Activated CD8-positive, alpha-beta T cell treated with anti-CD3 and anti-CD28 coated beads, Interleukin-2, amount 10 ng/mL, durations not matched to agents 7 days and 5 days (primary cell): ENCODE measurements at places on chromosomes 16 and 17. TPM values are rescaled to one million over a fixed set of nuclear protein-coding genes. Genes with fewer than 3 reads are reported as not detected.
A peak's percentile ranks its signal among the peaks of the same experiment; 100 is the strongest.

DNA sequence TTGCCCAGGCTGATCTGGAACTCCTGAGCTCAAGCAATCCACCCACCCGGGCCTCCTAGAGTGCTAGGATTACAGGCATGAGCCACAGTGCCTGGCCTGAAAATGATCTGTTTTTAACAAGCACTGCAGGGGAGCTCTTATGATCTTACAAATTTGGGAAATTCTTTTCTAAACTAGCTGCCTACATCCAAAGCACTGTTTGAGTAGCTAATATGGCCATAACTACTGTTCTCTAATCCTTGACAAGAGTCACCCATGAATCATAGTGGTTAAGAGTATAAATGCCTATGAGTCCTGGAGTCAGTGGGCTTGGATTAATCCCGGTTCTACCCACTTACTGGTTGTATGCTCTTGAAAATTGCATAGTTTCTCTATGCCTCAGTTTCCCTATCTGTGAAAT lies 1.4 kb upstream of the CPPED1 start:
- no peak overlapping the region for H3K27ac ChIP-seq
- no peak for DNase-seq
- no peak overlapping the region for H3K4me3 ChIP-seq
- H3K4me1 ChIP-seq: peaks cover 32% of the 10 kb centered on the region
- H3K27me3 ChIP-seq: no peaks in the 10 kb centered on the region
- H3K36me3 ChIP-seq: peaks cover 6% of the 10 kb centered on the region

The CD300H gene
- not detected for total RNA-seq

GRCh38 chr17:79024901-79025737 lies 1.1 kb downstream of the C1QTNF1 start:
- no peak overlapping the region for H3K27ac ChIP-seq
- DNase-seq: no peak
- H3K4me1 ChIP-seq: peaks cover 12% of the 10 kb centered on the region
- peak overlapping the region; percentile 56 for H3K4me3 ChIP-seq

The ST6GALNAC1 gene
- not detected for total RNA-seq

The KCNH4 gene
- total RNA-seq: 0.05 TPM

GRCh38 chr17:31548709-31549108 lies 157.2 kb downstream of the RAB11FIP4 start:
- peaks cover 13% of the 10 kb centered on the region for H3K27me3 ChIP-seq
- peaks cover 24% of the 10 kb centered on the region for H3K4me1 ChIP-seq
- peaks cover 3% of the 10 kb centered on the region for H3K36me3 ChIP-seq
- H3K4me3 ChIP-seq: peak overlapping the region; percentile 87

GRCh38 chr17:53142890-53143289 lies 679.8 kb upstream of the KIF2B start:
- DNase-seq: no peak
- no peak overlapping the region for H3K27ac ChIP-seq
- H3K36me3 ChIP-seq: no peaks in the 10 kb centered on the region
- no peaks in the 10 kb centered on the region for H3K27me3 ChIP-seq

DNA sequence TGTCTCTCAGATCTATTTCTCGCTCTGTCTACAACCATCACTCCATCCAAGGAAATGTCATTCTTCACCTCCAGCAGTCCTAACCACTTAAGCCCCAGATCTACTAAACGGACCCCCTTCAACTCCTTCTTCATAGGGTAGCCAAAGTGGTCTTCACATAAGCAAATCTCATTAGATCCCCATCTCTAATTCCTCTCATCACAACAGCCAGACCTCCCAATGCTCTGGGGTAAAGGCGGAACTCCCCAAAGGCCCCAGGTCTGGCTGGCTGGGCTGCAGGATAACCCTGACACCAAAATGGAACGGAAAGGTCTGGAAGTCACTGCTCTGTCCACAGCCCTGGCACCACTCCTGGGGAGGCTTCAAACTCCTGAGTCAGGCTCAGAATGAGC lies 11.1 kb downstream of the ST3GAL2 start:
- H3K4me3 ChIP-seq: peak overlapping the region; percentile 22
- H3K4me1 ChIP-seq: peaks cover 52% of the 10 kb centered on the region
- H3K36me3 ChIP-seq: peaks cover 14% of the 10 kb centered on the region
- H3K27ac ChIP-seq: peak overlapping the region; percentile 82

DNA sequence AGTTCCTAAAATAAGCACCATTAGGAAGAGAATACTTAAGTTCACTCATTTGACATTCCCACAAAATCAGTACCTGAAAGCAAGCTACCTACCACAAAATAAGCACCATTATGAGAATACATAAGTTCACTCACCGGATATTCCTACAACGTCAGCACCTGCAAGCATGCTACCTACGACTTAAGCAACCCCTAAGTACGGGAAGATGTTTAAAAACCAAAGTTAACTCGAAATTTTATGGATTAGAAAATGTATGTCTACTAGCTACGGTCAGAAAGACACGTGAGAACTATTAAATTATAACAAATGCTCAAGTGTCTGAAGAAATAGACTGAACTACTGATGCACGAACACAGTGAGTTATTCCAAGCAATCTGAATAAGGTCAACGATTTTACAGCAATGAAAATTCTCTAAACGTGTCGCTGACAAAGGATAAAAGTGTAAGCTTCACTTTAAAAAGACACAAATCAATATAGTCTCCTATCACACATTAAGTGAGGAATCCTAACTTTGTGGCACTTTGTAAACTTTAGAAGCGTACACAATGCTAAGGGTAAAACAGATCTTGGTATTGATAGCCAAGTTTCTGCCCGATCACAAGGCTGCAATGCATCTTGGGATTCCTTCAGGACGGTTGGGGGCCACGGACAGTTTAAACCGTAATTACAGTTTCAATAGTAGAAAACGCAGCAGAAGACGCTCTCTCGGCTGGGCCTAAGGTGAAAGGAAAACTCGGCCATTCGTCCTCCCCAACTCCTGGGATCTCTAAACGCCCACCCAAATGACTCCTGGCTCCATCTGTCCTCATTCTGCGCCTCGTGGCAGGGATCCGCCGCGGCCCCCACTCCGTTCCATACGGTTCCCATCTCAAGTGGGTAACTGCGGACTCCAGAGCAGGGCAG lies 1.3 kb downstream of the GSPT1 start:
- peak overlapping the region; percentile 93 for H3K27ac ChIP-seq
- DNase-seq: peak; percentile 60
- peaks cover 5% of the 10 kb centered on the region for H3K27me3 ChIP-seq
- peaks cover 46% of the 10 kb centered on the region for H3K4me1 ChIP-seq
- peak overlapping the region; percentile 87 for H3K4me3 ChIP-seq
- H3K36me3 ChIP-seq: peaks cover 29% of the 10 kb centered on the region

DNA sequence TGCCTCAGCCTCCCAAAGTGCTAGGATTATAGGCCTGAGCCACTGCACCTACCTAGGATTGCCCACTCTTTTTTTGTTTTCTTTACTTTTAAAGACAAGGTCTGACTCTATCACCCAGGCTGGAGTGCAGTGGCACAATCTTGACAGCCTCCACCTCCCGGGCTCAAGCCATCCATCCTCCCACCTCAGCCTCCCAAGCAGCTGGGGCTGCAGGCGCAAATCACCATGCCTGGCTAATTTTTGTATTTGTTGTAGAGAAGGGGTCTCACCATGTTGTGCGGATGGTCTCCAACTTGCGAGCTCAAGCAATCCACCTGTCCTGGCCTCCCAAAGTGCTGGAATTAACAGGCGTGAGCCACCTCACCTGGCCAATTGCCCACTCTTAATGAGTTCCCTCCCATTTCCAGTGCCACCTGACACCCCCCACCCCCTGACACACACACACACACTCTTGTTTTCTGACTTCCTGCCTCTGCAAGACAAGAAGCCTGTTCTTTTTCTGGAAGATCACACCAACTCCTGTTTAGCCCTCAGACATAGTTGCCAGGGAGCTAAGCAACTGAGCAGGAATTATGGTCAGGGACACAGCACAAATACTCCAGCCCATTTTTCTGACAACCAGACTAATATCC lies 2.6 kb downstream of the OVCA2 start:
- no peaks in the 10 kb centered on the region for H3K27me3 ChIP-seq
- no peak for DNase-seq
- H3K27ac ChIP-seq: no peak overlapping the region
- peaks cover 26% of the 10 kb centered on the region for H3K36me3 ChIP-seq
- no peak overlapping the region for H3K4me3 ChIP-seq

DNA sequence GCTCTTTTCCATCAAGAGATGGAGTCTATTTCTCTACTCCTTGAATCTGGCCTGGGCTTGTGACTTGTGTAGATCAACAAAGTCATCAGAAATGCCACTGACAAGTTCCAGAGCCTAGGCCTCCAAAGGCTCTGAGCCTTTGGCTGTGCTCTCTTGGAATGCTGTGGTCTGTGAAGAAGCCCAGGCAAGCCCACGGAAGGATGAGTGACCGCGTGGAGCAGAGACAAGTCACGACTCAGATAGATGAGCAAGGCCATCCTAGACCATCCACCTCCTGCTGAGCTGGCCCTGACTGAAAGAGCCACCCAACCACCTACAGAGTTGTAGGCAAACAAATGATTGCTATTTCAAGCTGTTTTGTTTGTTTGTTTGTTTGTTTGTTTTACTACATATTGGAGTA lies 11.6 kb upstream of the ICAM2 start:
- no peaks in the 10 kb centered on the region for H3K27me3 ChIP-seq
- H3K4me1 ChIP-seq: peaks cover 16% of the 10 kb centered on the region
- no peak for DNase-seq
- H3K36me3 ChIP-seq: no peaks in the 10 kb centered on the region
- H3K27ac ChIP-seq: no peak overlapping the region
- no peak overlapping the region for H3K4me3 ChIP-seq

The CD68 gene
- total RNA-seq: 9.4 TPM

GRCh38 chr17:73420897-73421296 lies 109.1 kb upstream of the CDC42EP4 start:
- peaks cover 2% of the 10 kb centered on the region for H3K4me1 ChIP-seq
- DNase-seq: no peak
- H3K4me3 ChIP-seq: no peak overlapping the region
- H3K36me3 ChIP-seq: no peaks in the 10 kb centered on the region

DNA sequence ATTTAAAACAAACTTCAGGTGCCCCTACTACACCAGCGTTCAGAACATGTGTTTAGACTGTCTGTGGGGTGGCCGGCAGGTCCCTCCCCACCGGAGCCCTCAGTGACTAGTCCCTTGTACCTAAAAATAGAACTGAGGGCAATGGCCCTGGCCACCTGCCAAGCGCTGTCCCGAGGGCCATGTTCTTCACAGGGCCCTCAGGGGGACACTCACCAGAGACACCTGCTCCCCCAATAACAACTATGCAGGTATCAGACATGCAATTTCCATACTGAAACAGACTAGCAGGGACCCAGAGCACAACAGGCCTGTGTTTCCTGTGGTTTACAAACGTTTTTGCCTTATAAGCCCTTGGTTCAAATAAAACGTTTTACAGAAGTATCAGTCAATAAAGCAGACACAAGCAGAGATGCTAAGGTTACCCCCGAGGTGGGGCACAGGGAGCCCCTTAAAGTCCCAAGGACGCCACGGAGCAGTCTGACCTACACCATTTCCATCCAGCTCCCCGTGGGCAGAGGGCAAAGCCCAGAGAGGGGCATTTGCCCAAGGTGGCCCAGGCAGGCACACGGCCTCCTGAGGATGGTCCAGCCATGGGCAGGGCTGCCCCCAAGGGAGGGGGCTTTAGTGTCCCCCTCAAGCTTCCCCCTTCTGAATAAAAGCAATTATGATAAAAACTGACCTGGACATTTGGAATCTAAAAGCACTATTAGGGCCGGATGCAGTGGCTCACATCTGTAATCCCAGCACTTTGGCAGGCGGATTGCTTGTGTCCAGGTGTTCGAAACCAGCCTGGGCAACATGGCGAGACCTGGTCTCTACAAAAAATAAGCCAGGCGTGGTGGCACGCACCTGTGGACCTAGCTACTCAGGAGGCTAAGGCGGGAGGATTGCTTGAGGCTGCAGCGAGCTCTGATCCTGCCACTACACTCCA lies 896 bp upstream of the MYLK3 start:
- no peaks in the 10 kb centered on the region for H3K27me3 ChIP-seq
- DNase-seq: no peak
- H3K4me1 ChIP-seq: no peaks in the 10 kb centered on the region
- H3K4me3 ChIP-seq: no peak overlapping the region
- H3K36me3 ChIP-seq: no peaks in the 10 kb centered on the region

- H3K4me3 ChIP-seq: no peak overlapping the region
- DNase-seq: peak; percentile 80
- H3K36me3 ChIP-seq: peaks cover 69% of the 10 kb centered on the region
- no peaks in the 10 kb centered on the region for H3K27me3 ChIP-seq
- H3K27ac ChIP-seq: peak overlapping the region; percentile 62
- H3K4me1 ChIP-seq: peaks cover 7% of the 10 kb centered on the region
Observed at GRCh38 chr16:48353565-48354163, 31.5 kb downstream of the SIAH1 start.

The DNAH3 gene
- total RNA-seq: not detected

DNA sequence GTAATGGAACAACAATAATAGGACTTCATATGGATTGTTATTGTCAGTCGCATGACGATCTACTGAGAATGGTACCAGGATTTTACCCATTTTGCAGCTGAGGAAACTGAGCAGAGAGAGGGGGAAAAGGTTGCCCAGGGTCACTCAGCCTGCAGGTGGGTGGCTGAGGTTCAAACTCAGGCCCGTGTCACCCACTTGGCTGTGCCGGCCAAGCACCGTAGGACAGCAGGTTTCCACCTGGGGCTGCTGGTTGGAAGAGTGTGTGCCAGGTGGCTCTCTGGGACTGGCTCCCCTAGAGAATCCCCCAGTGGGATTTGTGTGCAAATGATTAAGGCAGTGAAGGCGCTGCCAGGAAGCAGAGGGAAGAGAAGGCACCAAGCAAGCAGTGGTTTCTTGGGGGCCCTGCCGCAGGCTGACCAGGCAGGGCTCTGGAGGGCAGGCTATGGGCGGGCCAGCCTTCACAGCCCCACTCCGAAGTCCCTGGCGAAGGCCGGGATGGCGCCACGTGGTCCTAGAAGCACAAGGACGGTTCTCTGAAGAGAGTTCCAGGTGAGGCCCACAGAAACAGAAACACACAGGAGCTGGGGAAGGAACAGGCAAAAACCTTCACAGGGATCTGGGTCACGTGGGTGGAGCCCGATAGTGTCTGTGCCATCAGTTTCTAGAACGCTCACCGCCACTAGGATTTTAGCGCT lies 163.5 kb downstream of the IRF8 start:
- H3K4me3 ChIP-seq: no peak overlapping the region
- H3K36me3 ChIP-seq: no peaks in the 10 kb centered on the region
- DNase-seq: no peak
- peaks cover 8% of the 10 kb centered on the region for H3K27me3 ChIP-seq
- H3K27ac ChIP-seq: no peak overlapping the region
- H3K4me1 ChIP-seq: no peaks in the 10 kb centered on the region

The PRSS33 gene
- total RNA-seq: not detected

- H3K27me3 ChIP-seq: peaks cover 36% of the 10 kb centered on the region
- no peak overlapping the region for H3K27ac ChIP-seq
- H3K36me3 ChIP-seq: no peaks in the 10 kb centered on the region
Observed at GRCh38 chr16:68446681-68447652, 1.3 kb downstream of the SMPD3 start.

DNA sequence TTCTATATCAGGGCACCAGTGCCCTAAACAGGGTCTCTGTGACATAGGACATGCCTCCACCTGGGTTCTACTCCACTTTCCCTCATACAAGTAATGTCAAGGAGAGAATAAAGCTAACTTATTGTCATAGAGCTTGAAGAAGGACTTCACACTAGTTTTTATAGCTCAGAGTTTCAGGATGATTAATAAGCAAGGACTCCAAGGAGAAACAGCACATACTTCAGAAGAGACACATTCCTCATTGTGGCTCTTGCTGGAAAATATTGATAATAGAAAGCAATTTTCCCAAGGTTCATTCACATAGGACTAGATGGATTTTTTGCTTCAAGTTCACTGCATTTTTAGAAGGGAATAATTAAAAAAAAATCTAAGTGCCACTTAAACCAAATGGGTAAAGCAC lies 133.3 kb downstream of the CA10 start:
- no peaks in the 10 kb centered on the region for H3K4me1 ChIP-seq
- no peaks in the 10 kb centered on the region for H3K27me3 ChIP-seq
- no peak for DNase-seq

The ZFPM1 gene
- 19.3 TPM for total RNA-seq

The PIK3R5 gene
- 73.9 TPM for total RNA-seq
